ENCODE measurements at places on chromosomes 2 and 18.

DNA sequence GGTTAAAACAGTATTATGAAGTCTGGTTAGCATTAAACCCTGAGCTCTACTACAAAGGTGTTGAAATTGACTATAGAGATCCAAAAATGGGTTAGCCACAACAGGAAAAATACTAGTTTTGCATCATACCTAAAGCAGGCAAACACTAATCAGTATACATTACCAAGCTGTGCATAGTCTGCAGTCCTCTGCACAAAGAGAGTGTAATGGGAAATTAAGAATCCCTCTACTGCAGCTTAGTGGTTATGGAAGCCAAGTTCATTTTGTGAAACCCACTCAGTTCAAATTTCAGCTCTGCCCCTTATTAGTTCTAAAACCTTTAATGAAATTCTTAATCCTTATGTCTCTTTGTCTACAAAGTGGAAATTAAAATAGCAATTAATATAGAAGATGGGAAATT lies 192.1 kb downstream of the MBD2 start:
- DNase-seq: no peak

GRCh38 chr18:34061226-34061625 lies 163.5 kb downstream of the NOL4 start:
- no peak for DNase-seq

DNA sequence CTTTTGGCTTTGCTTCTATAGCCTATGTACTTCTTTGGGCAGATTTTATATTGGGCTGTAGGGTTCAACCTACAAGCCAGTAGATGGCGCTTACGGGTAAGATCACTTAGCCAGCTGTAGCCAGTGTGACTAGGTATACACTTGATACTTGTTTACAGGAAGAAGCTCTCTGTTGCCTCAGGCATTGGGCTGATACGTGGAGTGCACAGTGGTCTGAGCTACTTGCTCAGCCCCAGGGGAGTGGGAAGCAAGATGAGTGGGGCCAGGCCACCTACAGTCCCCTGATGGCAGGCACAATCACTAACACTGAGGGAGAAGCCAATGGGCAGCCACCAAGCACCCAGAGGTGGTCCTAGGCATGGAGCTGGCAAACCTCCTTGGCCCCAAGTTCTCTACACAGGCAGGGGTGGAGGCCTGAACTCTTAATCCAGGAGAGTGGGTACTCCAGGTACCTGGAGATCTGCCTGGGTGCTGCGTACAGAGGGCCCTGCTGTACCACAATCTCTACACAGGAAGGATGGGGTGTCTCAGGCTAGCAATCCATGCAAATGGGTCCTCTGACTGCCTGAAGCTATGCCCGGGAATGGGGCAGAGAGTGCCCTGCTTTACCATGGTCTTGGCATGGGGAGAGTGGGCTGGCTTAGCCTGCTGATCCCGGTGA lies 122.2 kb downstream of the NCOA1 start:
- no peak for DNase-seq

DNA sequence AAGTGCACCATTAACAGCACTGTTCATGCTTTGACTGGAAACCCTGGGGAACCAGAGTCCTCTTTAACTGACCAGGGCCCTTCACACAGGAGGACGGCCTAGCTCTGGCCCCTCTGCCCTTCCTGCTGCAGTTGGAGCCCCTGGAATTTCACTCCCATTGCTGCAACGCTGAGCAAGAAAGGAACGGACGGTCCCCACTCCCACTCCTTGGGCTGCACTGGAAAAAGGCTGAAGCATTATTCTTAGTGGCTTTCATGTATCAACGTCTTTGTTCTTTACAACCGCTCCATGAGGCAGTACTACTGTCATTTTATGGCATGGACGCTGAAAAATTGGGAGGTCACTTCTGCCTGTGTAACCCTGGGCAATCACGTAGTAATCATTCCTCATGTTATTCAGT lies 9.9 kb downstream of the PDIA6 start:
- DNase-seq: no peak

DNA sequence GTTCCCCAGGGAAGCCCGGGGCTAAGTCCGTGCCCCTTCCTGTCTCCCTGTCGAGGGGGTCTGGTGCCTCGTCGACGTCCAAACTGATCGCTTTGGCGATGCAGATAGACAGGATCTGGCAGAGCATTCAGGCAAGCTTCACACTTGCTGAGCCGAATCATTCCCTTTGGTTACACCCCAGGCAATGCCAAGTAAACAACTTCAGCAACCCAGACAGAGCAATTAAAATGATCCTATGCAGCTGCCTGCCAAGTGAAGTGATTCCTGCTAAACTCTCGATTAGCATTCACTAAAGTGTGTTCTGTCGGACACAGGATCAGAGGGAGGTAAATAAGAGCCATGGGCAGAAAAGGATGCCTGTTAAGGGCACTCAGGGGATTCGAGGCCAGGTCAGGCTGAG lies 108.2 kb upstream of the RAB12 start:
- DNase-seq: no peak

DNA sequence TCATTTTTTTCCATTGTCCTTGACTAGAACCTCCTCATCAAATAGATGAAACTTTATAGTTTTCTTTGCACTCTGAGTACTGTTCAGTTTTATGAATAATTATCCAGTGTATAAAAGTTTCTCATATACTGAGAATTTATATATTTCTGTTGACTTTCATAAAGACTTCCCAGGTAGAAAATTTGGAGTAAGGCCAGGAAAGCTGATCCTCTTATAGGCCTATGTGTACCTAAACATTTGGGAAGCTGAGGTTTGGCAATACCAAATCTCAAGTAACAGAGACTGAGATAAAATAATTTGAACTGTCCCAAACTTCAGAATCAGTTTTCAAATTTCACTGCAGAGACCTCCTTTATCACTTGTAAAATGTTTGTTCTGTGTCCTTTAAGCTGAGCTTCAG lies 43.4 kb downstream of the CCDC102B start:
- no peak for DNase-seq

GRCh38 chr2:226655871-226656270 lies 143.7 kb downstream of the IRS1 start:
- DNase-seq: no peak

GRCh38 chr18:65808759-65809158 lies 57.9 kb downstream of the CDH7 start:
- DNase-seq: no peak

DNA sequence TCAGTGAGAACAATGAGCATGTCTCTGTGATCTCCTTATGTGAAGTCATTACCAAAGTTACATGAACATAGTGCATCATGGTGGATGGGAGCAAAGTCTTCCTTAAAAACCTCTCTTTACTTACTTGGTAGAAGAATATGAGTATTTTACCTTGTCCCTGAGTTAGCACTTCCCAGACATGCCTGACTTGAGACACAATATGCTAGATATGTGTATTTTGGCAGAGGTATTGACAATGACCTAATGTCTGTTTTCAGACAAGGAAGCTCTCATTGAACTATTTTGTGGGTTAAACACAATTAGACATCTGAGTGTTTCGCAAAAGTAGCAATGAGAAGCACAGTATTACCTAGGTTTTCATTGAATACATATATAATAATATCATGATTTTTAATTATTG lies 99.1 kb upstream of the MC4R start:
- no peak for DNase-seq

DNA sequence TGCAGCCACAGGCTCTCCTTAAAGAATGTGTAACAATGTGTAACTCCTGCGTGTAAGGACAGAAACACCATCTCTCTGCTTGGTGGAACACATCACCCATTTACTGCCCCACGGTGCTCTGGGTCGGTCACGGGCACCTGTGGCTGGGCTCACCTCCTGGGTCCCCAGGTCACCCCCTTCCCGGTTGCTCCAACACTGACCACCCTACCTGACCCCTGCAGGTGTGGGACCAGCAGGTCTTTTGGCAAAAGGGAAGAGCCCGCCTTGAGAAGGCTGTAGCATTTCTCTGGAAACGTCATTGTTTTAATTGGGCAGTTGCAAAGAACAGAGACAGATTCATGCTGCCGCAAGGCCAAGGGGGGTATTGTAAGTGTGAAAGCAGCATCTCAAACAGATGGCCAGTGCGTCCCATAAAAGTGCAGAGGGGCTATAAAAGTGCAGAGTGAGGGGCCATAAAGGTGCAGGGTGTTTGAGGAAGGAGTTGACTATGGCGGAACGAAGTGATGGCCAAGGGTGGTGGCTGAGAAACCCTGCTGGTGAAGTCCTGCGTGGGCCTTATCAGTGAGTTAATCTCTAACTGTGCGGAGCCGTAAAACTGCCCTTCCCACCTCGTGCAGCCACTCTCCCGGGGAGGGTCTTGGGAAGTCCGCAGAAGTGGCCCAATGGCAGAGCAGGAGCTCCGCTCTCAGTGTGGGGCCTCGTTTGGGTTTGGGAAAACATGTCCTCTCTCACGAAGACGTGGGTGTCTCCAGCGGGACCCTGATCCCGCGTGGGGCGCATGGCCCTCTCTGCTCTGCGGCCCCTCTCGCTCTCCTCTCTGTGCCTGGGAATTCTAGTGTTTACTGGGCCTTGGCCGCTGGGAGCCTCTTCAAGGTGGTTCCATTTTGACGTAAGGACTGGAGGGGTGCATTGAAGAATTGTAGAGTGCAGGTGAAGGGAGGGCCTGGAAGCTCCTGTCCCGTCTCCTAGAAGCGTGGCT lies 13.7 kb upstream of the NEU4 start:
- DNase-seq: no peak

- DNase-seq: no peak
These were observed 118.8 kb upstream of the PIEZO2 start for GRCh38 chr18:11268153-11268552.
